Choroid plexus epithelial cell (primary cell): ENCODE measurements at places on chromosomes 3 and 15.

DNA sequence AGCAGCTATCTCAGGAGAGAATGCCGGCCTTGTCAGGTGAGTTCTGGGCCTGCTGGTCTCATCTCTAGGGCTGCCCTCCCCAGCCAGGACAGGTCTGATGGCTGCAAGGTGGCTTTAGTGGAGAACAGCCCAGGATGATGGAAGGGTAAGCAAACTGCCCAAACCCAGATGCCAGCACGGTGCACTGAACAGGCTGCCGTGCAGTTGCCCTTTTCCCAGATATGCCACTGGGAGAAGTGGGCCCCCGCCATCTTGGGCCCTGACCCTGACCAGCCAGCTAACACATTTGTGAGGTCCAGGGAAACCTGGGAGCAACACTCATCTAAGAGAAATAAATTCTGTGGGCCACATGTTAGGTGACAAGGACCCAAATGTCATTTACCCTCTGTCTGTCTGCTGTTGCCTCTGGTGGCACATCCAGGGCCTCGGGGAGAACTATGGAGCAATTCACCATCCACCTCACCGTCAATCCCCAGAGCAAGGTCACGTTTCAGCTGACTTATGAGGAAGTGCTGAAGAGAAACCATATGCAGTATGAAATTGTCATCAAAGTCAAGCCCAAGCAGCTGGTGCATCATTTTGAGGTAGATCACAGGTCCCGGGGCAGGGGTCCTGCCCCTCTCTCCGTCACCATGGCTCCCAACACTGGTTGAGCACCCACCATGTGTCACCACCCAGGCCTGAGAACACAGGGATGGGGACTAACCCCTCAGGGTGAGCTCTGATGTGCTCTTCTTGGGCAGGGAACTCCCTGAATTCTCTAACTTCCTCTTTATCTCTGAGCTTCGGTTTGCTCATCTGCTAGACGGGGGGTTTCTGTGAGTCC, 1.8 kb downstream of the ITIH1 start:
- DNase-seq = no peak

- DNase-seq = no peak
Measured at GRCh38 chr15:96261575-96262034, 68.9 kb upstream of the NR2F2 start.

DNA sequence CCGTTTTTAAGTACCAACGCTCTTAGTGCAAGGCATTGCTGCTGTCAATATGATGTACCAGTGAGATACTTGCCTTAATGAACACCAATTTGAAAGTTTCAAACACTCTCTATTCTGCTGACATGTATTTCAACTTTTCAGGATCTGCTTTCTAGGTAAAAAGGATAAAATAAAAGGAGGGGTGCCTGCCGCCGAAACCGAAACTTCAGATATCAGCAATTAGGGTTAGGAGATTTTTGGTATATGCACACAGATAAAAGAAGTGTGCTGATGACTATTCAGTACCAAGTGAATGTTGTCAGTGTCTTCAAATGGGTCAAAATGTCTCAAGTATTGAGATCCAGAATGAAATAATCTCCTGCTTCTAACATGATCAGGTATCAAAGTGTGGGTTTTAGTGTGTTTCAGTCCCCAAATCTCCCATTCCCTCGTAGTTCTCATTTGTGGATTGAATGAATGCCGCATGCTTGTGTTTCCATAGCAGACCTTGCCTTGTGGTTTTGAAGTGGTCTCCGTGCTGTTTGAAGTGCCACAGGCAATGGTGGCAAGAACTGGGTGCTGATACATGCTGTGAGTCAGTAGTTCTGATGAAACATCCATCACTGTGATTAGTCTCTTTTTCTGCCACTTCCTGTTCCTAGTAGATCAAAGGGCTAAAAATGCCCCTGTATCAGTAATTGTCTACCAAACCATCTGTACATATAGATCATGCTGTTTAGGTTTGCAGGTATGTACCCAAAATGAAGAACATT, 22.5 kb downstream of the CHST14 start:
- DNase-seq = no peak

DNA sequence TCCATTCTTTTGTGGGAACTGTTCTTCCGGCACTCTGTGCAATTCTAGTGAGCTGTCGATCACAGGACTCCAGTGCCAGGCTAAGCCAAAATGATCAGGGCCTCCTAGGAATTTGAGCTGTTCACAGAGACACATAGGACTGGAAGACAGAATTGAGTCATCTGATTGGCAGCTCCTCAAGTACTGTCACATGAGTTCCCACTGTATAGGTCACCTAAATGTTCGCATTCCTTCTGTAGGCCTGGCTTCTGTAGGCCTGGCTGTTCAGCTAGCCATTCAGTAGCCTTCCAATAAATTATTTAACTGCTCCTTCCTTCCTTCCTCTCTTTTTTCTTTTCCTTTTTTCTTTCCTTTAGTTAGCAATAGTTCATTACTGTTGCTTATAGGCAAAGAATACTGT, 4.3 kb downstream of the PROS1 start:
- peak; percentile 83 for DNase-seq

GRCh38 chr3:107574650-107575049, 51.9 kb downstream of the BBX start:
- DNase-seq = peak; percentile 75

DNA sequence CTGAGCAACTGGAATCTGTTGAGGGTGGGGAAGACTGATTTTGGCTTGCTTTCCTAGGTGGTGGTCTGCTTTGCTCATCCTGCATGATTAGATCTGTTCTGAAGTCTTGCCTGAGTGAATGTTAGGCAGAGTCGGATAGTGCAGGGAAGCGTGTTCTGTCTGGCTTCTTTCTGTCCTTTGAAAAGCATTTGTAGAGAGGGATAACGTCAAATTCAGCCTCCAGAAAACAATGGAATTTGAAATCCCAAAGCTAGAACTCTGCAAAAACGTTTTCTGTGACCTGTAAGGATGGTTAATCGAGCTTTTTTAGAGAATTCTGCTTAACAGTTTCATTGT, 1.4 kb downstream of the GLCE start:
- no peak for DNase-seq

DNA sequence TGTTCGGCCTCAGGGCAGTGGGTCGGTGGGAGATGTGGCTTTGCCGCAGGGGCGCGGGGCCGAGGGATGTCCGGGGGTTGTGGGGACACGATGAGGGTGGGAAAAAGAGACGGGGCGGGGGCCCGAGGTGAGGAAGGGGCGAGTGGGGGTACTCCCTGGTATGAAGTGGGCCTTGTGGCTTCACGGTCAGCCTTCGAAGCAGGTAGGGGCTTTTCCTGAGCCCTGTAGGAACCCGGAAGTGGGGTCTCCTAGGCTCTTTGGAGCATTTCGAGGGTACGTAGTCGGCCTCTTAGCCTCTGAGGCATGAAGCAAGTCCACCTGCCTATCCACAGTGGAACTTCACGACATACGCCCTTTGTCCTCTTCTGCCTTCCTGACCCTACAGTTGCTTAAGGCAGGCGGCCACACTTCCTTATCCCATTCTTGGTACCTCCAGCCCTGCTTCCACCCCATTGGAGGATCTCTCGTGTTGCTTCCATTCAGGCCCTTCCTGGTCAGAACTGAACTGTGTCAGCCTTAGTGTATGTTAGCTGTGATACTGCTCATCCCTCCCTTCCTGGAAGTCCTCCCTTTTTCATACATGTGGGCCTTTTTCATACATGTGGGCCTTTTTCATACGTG, 389 bp downstream of the ARPC4 start:
- DNase-seq = peak; percentile 64

- no peak for DNase-seq
Measured at GRCh38 chr15:73385205-73385604, 16.4 kb upstream of the HCN4 start.

DNA sequence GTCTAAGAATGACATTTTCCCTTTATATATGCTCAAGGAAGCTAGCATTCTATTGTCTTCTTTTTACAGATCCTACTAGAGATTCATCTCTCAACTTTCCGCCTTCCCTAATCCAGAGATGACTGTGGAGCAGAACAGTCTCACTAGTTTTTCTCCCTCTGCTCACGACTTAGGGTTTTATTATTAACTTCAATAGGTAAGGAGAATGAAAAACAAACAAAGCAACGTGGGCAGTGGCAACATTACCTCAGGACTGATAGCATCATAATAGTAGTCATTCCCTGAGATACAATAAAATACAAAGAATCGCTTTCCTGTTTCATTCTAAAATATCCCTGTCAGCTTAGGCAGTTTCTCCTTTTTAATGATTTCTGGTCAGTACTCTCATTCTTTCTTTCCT, 154.3 kb upstream of the PLAAT1 start:
- DNase-seq = no peak

- DNase-seq = no peak
Measured at GRCh38 chr15:39713846-39714245, 68.8 kb downstream of the FSIP1 start.

DNA sequence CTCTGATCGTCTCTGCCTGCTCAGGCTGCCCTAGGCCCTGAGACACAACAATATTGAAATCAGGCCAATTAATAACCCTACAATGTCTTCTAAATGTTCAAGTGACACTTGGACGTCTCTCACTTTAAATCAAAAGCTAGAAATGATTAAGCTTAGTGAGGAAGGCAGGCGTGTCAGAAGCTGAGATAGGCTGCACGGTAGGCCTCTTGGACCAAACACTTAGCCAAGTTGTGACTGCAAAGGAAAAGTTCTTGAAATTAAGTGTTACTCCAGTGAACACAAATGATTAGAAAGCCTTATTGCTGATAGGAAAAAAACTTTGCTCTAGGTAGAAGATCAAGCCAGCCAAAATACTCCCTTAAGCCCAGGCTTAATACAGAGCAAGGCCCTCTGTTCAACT, 2.2 kb downstream of the HPS3 start:
- DNase-seq = no peak

DNA sequence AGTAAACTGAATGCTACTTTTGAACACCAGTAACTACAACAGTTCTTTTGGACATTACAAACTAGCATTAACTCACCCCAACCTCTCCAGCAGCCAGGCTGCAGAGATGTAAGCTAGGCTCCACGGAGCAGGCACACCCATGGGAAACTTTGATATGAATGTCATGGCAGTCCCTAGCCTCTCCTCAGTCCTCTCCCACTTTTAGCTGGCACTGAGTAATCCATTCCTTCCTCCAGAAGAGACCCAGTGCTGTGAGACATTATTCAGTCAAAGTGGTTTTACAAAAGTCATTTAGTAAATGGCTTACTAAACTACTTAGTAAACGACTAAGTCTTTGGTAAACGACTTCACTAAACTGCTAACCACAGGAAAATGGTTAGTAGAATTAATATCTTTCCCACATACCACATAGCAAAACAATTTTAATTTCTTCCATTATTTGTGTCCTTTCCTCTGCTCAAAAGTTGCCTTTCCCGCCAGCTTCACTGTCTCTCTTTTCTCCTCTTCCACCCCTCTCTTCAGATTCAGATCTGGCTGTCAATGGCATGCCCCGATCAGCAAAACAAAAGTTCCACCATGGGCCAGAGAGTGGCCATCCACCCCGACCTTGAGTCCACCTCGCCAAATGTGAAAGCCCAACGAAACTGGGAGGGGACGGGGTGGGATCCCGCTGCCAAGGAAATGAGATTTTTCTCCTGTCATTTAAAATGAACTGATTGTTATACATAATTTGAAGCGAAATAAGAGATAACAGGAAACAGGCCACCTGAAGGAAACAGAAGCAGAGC, 67.5 kb upstream of the TJP1 start:
- no peak for DNase-seq

- peak; percentile 7 for DNase-seq
Measured at GRCh38 chr3:72961752-72962151, 34.9 kb upstream of the PPP4R2 start.

GRCh38 chr15:28044121-28044672, 54.9 kb downstream of the OCA2 start:
- no peak for DNase-seq

GRCh38 chr3:78887029-78887428, 880.8 kb downstream of the ROBO1 start:
- peak; percentile 89 for DNase-seq

- DNase-seq = no peak
Measured at GRCh38 chr3:41363830-41364523, 164.7 kb downstream of the CTNNB1 start.

GRCh38 chr3:155015776-155016436, 64.2 kb upstream of the MME start:
- no peak for DNase-seq

- DNase-seq = peak; percentile 97
Measured at GRCh38 chr3:15768421-15769255, 29.1 kb downstream of the ANKRD28 start.

DNA sequence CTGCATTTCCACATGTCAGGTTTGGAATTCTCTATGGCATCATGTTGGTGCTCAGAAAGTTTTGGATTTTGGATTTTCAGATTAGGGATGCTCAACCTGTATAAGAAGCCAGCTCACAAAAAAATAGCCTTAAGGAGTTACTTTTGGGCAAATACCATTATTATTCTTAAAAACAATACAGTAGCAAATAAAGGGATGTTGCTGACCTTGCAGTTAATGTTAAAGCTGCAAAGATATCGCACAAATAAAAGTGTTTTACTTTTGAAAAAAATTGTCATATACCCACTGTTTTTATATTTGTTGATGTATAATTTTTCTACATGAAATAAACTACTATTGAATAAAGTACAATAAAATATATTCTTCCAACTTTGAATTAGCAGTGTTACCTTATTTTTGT, 60.1 kb downstream of the LYSMD4 start:
- DNase-seq = no peak

DNA sequence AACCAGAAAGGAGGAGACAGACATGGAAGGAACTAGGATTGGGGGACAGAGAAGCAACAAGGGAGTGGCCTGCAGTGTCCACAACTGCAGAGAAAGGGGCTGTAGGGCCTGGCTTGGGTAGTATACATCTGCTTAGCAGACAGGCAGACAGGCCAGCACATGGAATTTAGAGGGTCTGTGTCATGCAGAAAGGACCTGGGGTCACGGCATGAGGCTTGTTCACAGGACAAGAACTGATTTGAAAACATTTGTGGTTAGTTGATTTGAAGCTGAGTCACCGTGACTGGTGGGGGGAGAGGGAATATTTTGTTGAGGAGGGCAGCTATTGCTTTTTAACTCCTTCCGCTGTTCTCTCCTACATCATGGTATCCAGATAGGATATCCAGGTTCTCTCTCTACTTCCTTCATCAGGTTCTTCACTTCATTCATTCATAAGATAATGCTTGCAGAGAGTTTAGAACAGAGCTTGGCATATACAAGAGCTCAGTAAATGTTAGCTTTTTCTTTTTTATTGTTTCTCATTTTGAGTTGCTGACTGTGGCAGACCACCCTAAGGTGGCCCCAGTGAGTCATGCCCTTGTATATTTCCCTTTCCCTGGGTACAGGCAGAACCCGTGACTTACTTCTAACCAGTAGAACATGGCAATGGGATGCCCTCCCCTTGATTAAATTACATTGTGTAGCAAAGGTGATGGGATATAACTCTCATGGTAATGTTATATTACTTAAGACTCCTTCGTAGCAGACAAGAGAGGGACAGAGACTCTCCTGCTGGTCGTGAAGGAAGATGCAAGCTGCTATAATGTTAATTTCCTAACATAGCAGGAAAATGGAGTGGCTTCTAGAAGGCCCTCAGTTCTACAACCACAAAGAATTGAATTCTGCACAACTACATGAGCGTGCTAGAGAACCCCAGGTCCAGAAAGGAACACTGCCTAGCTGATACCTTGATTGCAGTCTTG, 95.0 kb upstream of the NMNAT3 start:
- peak; percentile 98 for DNase-seq

GRCh38 chr3:123319760-123320159, 118.0 kb downstream of the SEC22A start:
- no peak for DNase-seq
